ENCODE measurements at places on chromosomes 2 and 18. TPM values are rescaled to one million over a fixed set of nuclear protein-coding genes. Genes with fewer than 3 reads are reported as not detected.

NAT8 gene
- not detected for total RNA-seq

CPLX4 gene
- total RNA-seq, result not detected

SCG2 gene
- not detected for total RNA-seq

TUBA3D gene
- total RNA-seq, result 5.1 TPM

NETO1 gene
- 0.07 TPM for total RNA-seq

CEBPZOS gene
- 56.1 TPM for total RNA-seq

DNA sequence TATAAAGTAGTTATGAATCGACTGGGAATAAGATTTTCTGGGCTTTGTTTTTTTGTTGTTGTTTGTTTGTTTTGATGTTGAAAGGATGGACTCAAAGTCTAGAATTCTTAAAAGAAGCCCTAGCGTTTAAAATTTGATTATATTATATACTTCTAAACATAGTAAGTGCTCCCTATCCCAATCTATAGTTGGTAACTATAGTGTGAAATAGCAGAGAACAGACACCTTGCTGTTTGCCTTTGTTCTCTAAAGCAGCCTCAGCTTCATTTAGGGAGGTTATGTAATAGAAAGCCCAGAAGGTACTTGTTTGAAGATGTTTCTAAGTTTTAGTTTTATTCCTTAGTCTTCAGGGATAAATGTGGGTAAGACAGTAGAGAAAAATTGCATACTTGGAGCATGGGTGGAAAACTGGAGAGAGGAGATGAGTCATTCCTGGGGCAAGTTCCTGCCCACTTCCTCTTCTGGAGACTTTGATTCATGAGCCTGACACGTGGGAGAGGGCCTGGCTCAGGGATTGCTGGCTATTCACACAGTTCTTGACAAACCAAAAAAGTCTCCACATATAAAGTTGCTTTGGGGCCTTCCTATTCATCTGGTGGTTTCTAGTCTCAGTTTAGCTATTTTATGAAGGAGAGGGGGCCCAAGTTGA lies 131.9 kb downstream of the MYO1B start:
- no peak overlapping the region for H3K27ac ChIP-seq
- H3K36me3 ChIP-seq, result no peaks in the 10 kb centered on the region

DNA sequence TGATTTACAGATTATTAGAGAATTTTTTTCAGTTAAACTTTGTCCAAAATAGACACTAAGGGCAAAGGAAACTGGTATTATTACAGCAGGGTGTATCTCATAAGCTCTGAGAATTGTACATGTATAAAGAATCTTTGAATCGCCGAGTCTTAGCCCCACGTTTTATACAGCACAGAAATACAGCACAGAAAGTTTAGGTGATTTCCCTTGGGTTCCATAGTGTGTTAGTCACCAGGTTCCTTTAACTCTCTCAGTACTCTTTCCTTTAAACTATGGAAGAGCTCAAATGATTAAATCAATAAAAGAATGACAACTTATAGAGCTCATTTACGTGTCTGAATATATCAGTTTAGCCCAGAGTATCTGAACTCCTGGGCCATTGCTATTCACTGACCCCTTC lies 256.8 kb downstream of the NEDD4L start:
- no peak overlapping the region for H3K4me3 ChIP-seq
- no peaks in the 10 kb centered on the region for H3K27me3 ChIP-seq
- DNase-seq, result no peak
- peaks cover 57% of the 10 kb centered on the region for H3K4me1 ChIP-seq
- no peaks in the 10 kb centered on the region for H3K36me3 ChIP-seq
- H3K27ac ChIP-seq, result peak overlapping the region; percentile 22

TCF7L1 gene
- total RNA-seq, result 5.2 TPM

GRCh38 chr2:45605116-45605515 lies 6.0 kb downstream of the SRBD1 start:
- peaks cover 51% of the 10 kb centered on the region for H3K36me3 ChIP-seq
- DNase-seq, result no peak
- no peak overlapping the region for H3K4me3 ChIP-seq
- H3K27ac ChIP-seq, result no peak overlapping the region
- no peaks in the 10 kb centered on the region for H3K27me3 ChIP-seq
- no peaks in the 10 kb centered on the region for H3K4me1 ChIP-seq

SH3YL1 gene
- total RNA-seq, result 11.2 TPM

DNA sequence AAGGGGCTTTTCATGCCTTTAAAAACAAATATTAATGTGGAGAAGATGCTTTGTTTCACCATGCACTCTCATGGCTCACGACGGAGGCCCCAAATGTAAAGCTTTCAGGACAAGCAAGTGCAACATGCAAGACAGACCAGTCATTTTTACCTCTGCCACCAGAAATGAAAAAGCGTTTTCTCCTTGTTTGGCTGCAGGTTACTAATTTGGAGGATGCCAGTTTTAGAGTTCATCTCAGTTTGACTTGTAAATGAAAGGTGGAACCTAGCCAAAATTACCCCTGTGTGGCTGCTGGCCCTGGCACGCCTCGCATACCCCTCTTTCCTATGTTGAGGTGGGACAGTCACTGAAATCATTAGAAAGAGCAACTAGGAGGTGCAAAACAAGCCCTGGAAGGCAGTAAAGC lies 138.6 kb downstream of the BCL2 start:
- no peak overlapping the region for H3K27ac ChIP-seq
- no peak overlapping the region for H3K4me3 ChIP-seq
- H3K36me3 ChIP-seq, result no peaks in the 10 kb centered on the region
- H3K27me3 ChIP-seq, result no peaks in the 10 kb centered on the region
- peaks cover 4% of the 10 kb centered on the region for H3K4me1 ChIP-seq

LYG2 gene
- total RNA-seq, result not detected

LOXHD1 gene
- total RNA-seq, result 0.77 TPM

- DNase-seq, result no peak
- no peak overlapping the region for H3K4me3 ChIP-seq
- no peaks in the 10 kb centered on the region for H3K4me1 ChIP-seq
- no peaks in the 10 kb centered on the region for H3K27me3 ChIP-seq
- no peaks in the 10 kb centered on the region for H3K36me3 ChIP-seq
Observed at GRCh38 chr18:57991552-57991951, 52.5 kb upstream of the NEDD4L start.

RGPD4 gene
- total RNA-seq, result 0.05 TPM

BUB1 gene
- total RNA-seq, result 1.3 TPM

GCG gene
- not detected for total RNA-seq

CKAP2L gene
- total RNA-seq, result 0.34 TPM

All from heart right ventricle (tissue), 16 donors.